ENCODE measurements at places on chromosomes 6 and 20.

DNA sequence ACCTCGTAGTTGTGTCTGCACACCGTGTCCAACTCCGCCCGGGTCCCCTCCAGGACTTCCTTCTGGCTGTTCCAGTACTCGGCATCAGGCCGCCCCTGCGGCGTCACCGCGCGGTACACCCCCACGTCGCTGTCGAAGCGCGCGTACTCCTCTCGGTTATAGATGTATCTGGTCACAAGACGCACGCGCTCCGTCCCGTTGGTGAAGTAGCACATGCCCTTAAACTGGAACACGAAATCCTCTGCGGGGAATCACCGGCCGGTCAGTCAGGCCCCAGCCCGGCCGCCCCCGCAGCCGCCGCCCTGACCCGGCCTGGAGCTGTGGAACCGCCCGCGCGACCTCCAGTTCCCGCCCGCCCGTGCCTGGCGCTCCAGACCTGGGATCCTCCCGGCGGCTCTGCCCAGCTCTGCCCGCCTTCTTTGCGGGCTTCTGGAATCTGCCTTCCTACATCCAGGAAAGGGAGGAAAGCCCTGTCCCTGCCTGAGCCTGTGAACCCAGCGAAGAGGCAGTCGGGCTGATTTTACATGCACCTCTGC, 1.6 kb downstream of the HLA-DQB1 start:
- DNase-seq: no peak

DNA sequence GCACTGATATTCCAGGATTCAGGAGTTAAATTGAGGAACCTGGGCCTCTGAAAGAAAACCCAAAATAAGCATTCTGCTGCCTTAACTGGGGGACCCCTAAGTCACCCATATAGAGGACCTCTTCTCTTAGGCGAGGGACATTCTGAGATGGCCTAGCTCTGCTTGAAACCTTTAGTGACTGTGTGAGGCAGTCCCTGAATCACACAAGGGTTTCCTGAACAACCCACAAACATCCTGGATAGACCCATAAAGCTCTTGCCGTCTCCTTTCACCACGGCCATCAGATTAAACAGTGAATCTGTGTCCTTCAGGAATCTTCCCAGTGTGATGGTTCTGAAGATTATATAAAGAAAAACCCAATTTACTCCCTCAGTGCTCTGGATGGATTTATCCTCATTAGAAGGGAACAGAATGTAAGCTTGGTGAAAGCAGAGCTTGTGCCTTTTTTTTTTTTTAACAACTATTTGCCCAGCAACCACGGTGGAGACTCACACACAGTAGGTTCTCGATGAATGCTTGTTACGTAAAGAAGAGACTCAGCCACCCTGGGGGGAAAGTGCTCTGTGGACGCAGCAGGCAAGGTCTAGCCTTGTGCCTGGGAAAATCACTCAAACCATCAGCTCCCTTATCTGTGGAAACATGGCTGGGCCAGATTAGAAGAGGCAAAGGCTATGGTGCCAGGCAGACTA, 39.1 kb upstream of the SIRPG start:
- DNase-seq: no peak

- no peak for DNase-seq
Observed at GRCh38 chr6:157226026-157226625, 97.2 kb downstream of the TMEM242 start.

DNA sequence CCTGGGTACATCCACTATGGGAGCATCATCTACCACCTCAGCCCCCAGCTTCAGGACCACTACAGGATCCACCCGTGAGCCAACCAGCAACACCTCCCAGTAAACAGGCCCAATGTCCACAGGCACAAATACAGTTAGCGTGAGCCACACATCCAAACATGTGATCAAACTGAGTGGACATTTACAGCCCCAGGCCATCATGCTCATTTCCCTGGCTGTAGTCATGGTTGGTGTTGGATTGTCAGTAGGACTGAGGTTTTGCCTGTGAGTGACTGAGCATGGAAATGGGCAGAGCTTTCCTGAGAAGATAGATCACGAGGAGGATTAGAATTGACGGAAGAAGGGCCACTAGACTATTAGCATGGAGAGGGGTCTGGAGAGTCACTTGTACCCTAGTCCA, 10.7 kb upstream of the MUC21 start:
- no peak for DNase-seq

DNA sequence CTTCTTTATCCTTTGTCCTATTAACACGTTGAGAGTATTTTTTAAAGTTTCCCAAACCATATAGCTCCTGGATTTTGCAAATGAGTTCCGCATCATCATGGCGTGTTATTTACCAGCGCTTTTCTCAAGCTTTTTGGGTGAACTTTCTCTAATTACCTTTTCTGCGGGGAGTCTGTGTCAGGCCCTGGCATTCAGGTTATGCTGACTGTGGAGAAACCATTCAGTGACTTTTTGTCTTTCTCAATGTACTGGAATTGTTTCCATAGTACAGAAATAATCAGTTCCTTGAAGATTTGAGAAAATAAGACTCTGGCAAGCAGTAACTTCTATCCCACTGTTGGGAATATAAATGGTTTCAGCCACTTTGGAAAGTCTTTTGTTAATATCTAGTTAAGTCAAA, 115.3 kb downstream of the CDH26 start:
- DNase-seq: no peak

DNA sequence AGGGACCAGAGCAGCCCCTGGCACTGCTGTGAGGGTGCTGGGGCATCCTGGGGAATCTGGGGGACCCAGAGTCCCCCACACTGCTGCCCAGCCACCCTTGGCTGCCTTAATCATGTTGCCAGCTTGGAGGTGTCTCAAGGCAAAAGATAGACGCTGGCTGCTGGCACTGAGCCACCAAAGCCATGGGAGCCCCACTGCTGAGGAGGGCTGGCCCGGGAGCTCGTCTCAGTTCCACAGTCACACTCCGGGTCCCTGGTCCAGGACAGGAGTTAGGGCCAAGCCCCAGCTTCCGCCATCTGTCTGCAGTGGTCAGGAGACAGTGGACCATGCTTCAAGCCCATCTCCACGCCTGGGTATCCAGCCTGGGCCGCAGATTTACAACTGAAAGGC, 41.0 kb upstream of the HMGA1 start:
- no peak for DNase-seq

DNA sequence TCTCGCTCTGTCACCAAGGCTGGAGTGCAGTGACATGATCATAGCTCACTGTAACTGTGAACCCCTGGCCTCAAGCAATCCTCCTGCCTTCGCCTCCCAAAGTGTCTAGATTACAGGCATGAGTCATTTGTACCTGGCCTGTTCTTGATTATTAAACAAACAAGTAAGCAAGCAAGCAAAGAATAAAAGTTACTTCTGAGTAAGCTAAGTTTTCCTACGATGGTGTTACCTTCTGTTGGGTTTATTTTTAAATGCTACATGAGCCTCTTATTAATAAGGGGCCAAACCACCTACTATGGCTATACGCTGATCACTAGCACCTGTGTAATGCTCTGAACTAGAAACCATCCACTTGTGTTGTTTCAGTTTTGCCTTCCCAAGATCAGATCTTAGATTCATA, 50.8 kb downstream of the IL22RA2 start:
- no peak for DNase-seq

DNA sequence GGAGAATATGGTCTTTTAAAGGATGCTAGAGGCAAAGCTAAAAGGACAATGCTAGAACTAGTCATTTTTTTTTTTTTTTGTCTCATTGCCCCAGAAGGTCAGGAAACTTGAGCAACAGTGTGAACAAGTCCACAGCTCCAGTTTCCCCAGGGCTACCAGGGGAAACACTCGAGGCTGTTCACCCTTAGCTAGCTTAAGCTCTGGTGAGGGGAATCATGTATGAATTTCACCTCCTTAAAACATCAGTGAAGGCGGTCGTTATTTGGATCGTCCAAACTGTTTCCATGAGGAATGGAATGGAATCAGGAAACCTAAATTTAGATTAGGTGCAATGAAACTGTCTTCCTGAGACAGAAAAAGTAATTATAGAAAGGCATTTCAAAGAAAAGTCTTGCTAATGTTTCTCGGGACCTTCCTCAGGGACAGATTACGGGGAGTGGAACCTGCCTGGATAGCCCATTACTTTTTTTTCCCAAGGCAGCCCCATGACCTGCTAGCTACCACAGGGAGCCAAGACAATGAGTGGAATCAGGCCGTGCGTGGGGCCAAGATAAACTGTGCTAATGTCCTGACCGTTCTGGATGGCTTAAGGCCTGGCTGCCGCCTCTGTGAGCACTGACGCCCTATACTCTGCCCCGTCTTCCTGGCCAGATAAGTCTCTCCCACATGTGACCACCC, 164.8 kb upstream of the SGK1 start:
- no peak for DNase-seq

- no peak for DNase-seq
Observed at GRCh38 chr6:116381000-116381399, 10.3 kb downstream of the DSE start.

GRCh38 chr6:69232496-69232895, 564.3 kb downstream of the LMBRD1 start:
- no peak for DNase-seq

DNA sequence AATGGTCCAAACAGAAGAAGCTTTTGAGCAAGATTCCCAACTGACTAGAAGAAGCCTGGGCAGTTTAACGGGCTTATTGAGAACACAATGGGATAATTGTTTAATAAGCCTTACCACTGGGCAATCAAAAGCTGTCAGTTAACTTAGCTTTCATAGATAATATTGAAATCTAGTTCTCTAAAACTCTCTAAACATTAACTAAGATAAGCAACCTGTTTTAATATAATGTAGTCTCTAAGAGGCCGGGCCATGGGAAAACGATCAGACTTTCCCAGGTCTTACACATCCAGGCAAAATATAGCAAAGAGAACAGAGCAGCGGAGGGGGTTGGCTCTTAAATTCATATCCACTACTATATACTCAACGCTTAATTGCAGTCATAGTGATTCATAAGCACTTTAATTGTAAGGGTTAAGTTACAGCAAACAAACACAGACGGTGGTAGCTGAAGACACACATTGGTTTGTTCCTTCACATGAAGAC, 128.0 kb upstream of the FAM83B start:
- no peak for DNase-seq

DNA sequence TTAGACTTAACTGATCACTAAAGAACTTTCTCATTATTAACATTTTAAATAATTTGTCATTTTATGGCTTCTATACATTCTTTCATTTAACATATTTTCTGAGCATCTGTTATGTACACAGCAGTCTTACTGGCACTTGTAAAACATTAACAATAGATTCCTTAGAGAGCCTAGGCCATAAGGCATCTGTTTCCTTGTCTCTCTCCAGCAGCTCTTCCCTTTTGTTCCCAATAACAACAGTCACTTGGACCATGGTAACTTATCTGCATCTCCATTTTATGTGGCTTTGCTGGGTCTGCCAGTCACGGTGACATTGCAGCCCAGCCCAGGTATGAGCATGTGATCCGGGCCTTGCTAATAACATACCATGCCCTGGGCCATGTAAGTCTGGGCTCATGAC, 11.7 kb upstream of the TASP1 start:
- no peak for DNase-seq

GRCh38 chr20:53707371-53708055, 113.9 kb upstream of the ZNF217 start:
- no peak for DNase-seq

DNA sequence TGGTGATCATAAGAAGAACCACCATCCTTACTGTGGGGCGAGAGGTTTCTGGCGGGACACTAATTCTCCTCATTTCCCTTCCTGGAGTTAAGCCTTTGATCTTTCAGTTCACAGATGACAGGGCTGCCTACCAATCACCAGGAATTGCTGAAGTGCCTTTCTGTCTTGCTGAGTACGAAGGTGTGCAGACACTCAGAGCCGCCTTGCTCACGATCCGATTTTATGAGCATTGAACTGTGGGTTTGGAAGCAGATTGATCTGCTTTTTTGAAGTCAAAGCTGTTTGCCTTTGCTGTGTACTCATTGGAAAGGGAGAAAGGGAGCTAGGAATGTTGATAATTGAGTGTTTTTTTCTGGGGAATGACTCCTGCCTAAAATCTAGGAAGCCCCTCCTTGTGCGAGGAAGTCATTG, 129.1 kb upstream of the SALL4 start:
- DNase-seq: no peak

DNA sequence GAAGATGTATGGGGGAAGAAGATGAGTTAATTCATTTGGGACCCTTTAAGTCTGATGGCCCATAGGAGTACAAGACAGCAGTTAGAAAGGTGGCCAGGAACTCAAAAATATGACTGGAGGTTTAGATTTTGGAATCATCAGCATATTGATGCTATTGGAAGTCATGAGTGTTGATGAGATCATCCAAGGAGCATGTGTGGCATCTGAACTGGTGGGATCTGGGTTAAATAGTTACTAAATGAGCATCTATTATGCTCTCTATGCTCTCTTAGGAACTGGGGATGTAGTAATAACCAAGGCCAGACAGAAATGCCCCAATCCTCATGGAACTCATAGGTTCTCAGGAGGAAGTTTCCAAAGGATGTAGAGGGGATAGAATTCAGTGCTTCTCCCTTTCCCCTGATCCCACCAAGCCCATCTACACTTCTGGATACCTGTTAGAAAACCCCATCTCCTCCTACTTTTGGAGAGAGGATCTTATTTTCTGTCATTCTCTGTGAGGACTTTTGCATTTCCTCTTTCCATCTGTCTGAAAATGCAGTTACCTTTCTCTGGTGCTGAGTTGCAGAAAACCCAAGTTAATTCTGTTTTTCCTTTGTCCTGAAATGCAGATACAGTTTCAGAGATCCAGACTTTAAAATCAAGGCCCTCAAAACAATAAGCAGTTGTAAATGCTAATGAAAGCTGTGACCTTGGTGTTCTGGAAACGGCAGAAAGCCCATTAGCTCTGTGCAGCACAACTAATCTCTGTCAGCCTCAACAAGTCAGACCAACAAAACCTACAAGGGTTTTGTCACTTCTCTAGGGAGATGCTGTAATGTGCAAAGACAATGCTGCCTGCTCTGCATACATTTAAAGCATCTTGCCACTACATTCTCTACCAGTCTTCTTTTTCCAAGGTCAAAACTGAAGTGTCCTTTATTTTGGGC, 65.8 kb downstream of the TBC1D7 start:
- no peak for DNase-seq

GRCh38 chr6:12637960-12638641, 78.5 kb upstream of the PHACTR1 start:
- DNase-seq: peak; percentile 24

- DNase-seq: no peak
Observed at GRCh38 chr6:168217880-168218537, 101.6 kb downstream of the DACT2 start.

DNA sequence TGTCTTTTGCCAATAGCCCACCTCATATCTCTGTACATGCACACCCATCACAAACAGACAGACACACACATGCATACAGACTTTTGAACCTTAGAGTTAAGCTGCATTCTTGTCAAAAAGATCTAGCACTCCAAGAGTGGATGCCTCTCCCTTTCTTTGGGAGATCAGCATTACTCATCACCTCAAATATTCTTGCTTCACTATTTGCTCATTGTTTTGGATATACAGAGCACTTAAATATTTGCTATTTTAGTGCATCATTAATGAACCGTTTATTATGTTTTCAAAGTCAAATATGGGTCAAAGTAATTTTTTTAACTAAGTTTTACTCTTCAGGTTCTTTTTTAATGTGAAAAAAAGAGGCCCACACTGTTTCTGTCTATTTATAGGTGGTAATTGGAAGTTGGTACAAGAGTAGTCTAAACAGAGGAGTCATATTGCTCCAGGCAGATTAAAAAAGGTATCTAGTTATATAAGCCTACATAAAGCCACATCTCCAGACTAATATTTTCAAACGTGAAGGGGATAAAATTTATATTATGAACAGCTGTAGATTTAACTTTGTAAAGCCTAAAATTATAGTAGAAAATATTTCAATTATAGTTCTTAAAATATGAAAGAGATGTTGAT, 102.6 kb downstream of the FLRT3 start:
- DNase-seq: no peak
